ENCODE measurements at places on chromosomes 4 and X.

GRCh38 chr4:147605499-147605898 is 11.7 kb upstream of the TMEM184C start:
- no peak for DNase-seq

GRCh38 chr4:110415478-110415877 is 60.5 kb upstream of the ENPEP start:
- DNase-seq: no peak

DNA sequence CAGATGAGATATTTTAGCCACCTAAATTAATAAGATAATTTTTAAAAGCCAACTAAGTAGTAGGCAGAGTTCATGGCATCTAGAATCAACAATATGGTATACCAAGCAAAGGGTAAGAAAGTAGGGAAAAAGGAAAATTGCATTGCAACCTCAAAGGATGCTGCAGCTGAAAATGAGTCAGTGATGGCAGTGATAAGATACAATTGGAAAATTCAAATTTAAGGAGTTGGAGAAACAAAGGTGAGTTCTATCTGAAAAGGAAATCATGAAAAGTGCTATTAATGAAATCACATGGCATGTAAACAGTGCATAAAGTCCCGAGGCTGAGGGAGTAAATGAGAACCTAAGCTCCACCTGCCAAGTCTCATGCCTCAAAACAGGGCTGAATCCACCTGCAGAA is 33.9 kb downstream of the SHROOM4 start:
- DNase-seq: no peak

DNA sequence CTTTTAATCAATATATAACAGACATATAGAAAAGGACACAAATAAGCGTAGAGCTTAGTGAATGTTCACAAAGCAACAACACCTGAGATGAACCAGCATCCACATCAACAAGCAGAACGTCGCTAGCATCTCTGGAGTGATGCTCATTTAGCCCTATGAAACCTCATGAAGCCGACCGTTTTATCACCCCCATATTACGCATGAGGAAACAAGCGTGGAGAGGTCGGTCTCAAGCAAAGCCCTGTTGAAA is 524 bp upstream of the RPS3A start:
- DNase-seq: no peak

Data from activated T-helper 9 cell treated with anti-CD3 and anti-CD28 coated beads, Interleukin-2, amount 50 U/mL, for 16 hours (primary cell).